ENCODE measurements at places on chromosomes 7 and 10.

GRCh38 chr10:3127921-3128320 lies 44.7 kb downstream of the PITRM1 start:
- no peak for DNase-seq

DNA sequence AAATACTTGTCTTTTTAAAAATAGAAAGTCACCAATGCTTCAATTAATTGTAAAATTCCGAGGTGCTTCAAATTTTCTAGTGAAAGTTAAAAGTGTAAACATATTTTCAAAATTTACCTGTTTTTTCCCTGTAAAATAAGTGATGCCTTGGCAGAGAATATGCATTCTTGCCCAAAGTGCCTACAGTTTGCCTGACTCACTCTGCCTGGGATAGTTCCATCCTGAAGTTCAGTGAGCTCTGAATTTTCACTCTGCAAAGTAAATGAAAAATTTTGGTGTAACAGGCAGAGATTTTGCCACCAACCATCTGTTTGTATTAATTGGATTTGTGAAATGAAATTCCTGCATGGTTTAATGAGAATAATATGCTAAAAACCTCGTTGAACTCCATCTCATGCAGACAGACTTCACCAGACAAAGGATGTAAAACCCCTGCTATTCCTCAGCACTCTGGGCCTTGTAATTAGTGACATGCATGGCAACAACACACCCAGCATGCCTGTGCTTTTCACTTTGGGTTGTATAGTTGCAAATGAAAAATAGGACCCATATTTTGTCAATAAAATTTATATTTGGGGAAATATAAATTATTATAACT lies 117.4 kb upstream of the GNAI1 start:
- DNase-seq = no peak

- no peak for DNase-seq
Measured at GRCh38 chr10:49700997-49701396, 21.5 kb downstream of the C10orf53 start.

DNA sequence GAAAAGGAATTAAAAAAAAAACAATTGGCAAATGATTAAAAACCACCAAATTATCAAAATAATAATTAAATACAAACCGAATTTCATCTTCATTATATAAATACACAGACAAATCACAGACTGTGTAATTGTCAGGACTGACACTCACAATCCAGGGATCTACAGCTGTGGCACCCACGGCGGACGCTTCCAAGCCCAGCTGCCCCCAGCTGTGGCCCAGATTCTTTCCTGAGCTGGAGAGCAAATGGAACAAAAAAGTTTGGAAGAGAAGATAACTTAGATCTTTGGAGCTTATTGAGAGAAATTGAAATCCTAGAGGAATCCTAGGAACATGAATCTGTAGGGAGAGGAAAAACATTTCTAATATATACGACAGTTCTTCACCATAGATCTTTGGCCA lies 316.1 kb downstream of the OTUD1 start:
- DNase-seq = no peak

DNA sequence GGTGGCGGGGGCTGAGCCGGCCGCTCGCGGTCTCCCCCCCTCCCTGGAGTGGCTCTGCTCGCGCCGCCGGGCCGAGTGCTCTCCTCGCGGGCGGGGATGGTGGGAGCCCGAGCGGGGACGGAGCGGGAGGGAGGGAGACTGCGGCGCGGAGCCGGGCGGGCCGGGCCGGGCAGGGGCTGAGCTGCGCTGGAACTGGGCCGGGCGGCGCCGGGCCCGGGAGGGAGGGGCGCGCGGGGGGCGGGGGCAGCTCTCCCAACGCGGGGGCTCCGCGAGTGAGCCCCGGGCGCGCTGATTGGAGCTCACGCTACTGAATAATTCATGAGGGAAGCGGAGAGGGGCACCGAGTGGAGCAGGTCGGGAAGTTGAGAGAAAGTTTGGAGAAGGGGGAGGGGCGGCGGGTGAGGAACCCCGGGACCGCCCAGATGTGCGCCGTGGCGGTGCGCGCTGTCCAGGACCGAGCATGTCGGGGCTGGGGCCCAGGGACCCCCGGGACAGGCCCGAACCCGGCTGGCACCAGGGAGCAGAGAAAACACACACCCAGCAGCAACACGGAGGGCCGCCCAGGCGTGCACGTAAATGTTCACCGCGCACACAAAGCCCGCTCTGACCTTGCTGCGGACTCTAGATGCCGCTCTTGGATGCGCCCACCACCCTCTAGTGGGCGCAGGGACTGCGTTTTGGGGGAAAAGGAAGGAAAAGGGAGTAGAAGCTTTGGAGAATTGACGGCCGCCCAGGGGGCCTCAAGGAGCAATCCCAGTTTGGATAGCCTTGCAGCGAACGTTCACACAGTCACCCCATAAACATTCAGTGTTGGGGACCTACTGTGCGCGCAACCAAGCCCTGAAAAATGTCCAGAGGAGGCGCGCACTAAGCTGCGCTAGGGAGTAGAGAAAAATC lies at the start of gene EPHB4:
Gene EPHB4, minus strand, starts transcription at position 194 of the 897 bp plus-strand sequence. CDS start 493 bp downstream, outside the sequence.
- no peak for DNase-seq

DNA sequence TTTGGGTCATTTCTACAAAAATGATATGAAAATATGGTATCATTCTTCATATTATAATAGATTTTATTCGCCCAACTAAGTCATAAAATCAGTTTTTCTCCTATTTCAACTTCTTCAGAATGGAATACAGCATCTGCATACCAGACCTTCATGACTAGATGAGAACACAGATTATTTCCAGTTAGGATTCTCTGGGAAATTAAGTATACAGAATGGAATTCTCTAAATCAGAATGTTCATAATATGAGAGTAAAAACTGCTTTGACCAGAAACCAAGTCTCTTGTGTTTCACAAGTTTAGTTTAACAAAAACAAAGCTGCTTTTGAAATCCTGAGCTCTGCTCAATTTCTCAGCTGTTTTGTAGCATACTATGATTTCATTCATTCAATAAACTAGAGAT lies 160.3 kb upstream of the SEMA3A start:
- no peak for DNase-seq

- DNase-seq = no peak
Measured at GRCh38 chr7:98902523-98902922, 24.2 kb downstream of the TRRAP start.

All from activated CD4-positive, alpha-beta T cell treated with anti-CD3 and anti-CD28 coated beads, Interleukin-10, Interleukin-2, amounts not matched to agents 100 ng/mL and 50 ng/mL, durations not matched to agents 16 hours and 8 hours (primary cell).